ENCODE measurements at places on chromosomes 5 and 9.

DNA sequence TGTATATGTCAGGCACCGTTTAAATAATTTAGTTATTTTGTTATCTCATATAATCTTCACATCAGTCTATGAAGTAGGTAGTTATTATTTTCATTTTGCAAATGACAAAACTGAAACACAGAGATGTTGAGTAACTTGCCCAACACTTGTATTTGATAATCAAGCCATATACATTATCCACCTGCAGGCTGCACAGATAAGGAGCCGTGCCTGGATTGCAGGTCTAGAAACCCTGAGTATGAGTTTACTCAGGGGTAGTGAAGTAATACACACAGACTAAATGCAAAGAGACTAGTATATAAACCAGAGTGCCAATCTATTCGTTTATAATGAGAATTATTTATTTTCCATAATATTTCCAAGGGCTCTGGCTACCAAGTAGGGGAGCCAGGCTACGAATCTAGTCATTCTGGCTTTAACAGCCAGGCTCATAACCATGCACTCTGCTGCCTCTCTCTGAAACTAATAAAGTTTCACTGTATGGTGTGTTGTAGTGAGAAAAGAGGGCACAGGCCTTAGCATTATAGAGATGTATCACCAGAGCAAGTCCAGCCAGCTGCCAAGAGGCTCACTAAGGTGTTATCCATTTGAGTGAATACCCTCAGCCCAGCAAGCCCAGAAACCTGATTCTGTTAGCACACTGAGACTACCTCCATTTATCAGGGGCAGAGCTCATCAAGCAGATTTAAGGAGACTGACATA is 4.5 kb downstream of the HEMGN start:
- DNase-seq: no peak

DNA sequence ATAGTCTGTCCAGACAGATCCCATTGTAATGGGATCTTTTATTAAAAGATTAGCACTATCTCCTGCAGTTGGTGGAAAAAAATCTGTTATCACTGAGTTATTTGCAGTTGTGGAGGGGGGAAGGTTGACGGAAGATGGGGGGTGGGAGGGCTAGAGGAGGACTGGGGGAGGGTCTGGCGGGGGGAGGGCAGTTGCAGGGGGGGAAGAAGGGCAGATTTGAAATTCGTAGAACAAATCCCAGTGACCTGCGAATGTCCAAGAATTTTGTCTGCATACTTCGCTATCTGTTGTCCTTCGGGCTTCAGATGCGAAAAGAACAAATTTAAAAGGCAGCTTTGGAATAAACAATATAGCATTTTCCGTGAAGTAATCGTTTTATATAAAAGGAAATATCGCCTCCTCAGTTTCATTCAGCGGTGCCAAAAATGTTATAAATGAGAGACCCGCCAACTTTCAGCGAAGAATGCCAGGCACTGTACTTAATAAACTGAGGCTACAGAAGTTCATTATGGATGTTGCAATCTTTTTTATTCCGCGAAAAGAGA is 1.3 kb upstream of the FST start:
- DNase-seq: peak; percentile 38

GRCh38 chr9:2620919-2621721 is 467 bp upstream of the VLDLR start:
- peak; percentile 88 for DNase-seq

- no peak for DNase-seq
Observed at GRCh38 chr5:40606077-40606765, 73.5 kb upstream of the PTGER4 start.

- peak; percentile 26 for DNase-seq
Observed at GRCh38 chr5:111224561-111225345, 569 bp downstream of the CAMK4 start.

DNA sequence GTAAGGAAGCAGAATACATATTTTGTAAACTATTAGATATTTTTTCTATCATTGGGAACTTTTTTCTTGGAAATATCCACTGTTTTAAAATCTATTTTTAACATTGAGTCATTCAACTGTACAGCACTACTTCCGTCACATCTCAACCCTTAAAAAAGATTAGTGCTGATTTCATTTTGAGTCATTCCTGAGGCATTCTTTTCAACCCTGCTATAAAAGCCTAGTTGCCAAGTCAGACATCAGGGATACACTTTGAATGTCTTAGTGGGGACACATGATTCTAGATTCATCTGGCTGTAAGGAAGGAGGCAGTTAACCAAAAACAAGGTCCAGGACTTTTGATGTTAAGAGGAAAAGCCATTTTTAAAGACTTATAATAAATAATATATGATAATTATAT is 160.9 kb downstream of the GIN1 start:
- no peak for DNase-seq
